ENCODE measurements at places on chromosomes 16 and 17.
A peak's percentile ranks its signal among the peaks of the same experiment; 100 is the strongest.

DNA sequence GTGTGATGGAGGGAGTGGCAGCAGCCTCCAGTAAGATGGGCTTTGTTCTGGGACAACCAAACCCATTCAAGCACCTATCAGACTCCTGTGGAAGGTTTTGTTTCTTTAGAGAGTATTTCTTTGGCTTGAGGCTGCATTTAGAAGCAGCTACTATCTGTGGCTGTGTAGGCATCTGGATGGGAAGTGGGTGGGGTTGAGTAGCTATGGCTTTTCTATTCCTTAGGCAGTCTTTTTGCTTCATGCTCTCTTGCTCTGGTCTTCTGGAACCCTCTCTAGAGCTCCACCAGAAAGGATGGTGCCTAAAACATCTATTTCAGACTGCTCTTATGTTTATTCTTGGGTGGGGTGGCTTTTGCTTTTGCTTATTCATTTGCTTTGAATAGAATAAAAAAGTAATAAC, 19.9 kb downstream of the TNRC6A start:
- no peak for DNase-seq

GRCh38 chr17:66970797-66971196, 6.3 kb downstream of the CACNG4 start:
- DNase-seq = no peak

DNA sequence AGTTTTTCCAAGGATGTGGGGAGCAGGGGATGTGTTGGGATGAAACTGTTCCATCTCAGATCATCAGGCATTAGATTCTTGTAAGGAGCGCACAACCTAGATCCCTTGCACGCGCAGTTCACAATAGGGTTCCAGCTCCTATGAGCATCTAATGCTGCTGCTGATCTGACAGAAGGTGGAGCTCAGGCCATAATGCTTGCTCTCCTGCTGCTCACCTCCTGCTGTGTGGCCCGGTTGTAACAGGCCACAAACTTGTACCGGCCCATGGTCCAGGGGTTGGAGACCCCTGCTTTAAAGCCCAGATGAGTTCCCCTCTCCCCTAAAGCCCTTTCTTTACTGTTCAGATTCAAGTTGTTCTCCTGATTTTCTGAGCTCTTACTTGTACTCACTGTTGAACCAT, 44.8 kb downstream of the RNF135 start:
- no peak for DNase-seq

- no peak for DNase-seq
Observed at GRCh38 chr17:67672592-67673335, 45.0 kb upstream of the NOL11 start.

DNA sequence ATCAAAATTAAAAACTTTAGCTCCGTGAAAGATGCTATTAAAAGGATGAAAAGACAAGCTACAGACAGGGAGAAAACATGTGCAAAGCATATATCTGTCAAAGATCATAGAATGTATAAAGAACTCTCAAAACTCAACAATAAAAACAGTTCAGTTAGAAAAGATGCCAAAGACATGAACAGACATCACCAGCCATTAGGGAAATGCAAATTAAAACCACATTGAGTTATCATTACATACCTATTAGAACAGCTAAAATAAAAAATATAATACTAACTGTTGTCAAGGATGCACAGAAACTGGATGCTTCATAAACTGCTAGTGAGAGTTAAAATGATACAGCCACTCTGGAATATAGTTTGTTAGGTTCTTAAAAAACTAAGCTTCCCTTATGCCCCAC, 58.8 kb downstream of the NFATC3 start:
- DNase-seq = no peak

GRCh38 chr16:53816211-53816836, 112.4 kb downstream of the FTO start:
- DNase-seq = no peak

DNA sequence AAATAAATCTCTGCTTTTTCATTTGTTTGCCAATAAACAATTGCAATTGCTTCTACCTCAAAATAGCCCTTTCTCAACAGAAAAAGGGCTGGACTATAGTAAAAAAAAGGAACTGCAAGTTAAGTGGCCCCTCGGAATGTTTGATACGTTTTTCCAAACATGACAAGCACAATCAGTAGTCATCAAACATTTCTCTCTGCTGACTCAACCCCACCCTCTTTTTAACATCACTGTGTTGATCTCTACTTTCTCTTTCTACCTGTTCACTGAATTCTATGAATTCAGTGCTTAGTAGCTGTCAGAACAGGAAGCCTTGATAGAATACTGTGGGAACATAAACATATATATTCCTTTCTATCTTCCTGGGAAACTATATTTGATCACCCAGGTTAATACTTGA, 116.5 kb upstream of the AXIN2 start:
- DNase-seq = no peak

GRCh38 chr17:31050948-31051347, 43.8 kb upstream of the NF1 start:
- no peak for DNase-seq

- no peak for DNase-seq
Observed at GRCh38 chr16:87047221-87048037, 269.8 kb downstream of the C16orf95 start.

- DNase-seq = no peak
Observed at GRCh38 chr16:19843371-19843770, 41.3 kb downstream of the GPRC5B start.

GRCh38 chr16:19687279-19687678, 30.7 kb downstream of the KNOP1 start:
- DNase-seq = no peak

DNA sequence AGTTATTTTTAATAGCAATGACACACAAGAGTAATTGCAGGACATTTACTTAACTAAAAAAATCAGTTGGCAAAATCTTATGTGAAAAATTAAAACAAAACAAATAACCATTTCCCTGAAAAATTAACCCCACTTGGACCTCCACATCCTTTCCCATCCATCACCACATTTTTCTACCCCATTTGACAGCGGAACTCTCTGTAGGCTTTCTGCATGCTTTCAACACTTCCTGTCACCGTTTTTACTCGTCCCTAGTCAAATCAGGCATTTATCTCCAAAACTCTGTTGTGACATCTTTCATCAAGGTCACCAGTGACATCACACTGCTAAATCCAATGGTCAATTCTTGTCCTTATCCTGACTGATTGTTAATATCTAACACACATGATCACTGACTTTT, 27.5 kb downstream of the KCNJ16 start:
- no peak for DNase-seq

GRCh38 chr16:52312716-52313115, 234.2 kb downstream of the TOX3 start:
- no peak for DNase-seq

GRCh38 chr17:57261084-57261461, 4.8 kb downstream of the MSI2 start:
- no peak for DNase-seq

DNA sequence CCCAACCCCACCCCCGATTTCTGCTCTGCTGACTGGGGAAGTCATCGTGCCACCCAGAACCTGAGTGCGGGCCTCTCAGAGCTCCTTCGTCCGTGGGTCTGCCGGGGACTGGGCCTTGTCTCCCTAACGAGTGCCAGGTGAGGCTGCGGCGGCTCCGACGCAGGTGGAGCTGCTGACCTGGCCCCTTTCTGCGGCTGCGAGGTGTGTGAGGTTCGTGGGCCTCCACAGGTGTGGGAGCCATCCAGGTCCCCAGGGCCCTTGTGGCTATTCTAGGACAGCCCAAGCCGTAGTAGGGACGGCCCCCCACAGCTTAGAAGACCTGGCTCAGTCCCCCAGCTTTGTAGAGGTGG, 3.0 kb downstream of the UBE2I start:
- no peak for DNase-seq

GRCh38 chr17:36086791-36087190, 3.2 kb downstream of the CCL3 start:
- DNase-seq = no peak

GRCh38 chr16:77206533-77206932, 7.3 kb downstream of the SYCE1L start:
- no peak for DNase-seq

GRCh38 chr16:78660795-78661194, 561.3 kb downstream of the WWOX start:
- DNase-seq = no peak

DNA sequence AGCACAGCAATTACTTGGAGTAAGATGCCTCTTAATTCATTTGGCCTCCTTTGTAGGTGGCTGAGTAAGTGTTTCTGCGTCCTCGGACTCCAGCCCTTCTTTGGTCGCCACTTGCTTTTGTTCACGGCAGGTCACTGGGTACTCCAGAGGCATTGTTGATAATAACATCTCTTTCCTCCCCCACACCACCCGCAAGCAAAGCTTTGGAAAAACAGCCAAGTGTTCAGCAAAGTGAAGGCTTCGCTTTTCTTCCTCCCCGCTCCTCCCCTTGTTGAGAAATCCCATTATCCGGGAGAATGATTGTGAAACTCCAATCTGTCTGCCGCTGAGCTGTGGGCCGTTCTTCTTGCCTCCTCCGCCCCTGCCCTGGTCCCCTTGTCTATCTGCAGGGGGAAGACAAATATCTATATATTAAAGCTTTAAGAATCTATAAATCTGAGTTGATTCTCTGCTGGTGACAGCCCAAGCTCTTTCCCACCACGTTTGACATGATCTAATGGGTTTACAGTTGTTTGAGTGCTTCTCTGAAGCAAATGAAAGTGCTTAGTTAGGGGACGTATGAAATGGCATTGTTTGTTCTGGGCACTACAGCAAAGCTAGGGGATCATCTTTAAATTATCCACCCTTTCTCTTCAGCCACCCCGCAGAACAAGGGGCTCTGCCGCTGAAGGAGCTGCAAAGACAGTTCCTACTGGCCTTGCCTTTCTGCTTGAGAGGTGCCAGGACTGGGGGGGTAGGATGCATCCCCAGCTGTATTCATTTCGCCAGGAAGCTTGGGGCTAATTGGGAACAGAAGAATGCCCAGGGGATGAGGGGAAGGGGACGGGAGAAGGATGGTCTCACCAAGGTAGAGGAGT, 167.1 kb downstream of the CCDC182 start:
- DNase-seq = no peak

GRCh38 chr16:5557448-5557847, 459.9 kb upstream of the EEF2KMT start:
- no peak for DNase-seq

- peak; percentile 1 for DNase-seq
Observed at GRCh38 chr16:20300312-20301097, 26.8 kb downstream of the GP2 start.

GRCh38 chr17:61543786-61544415, 47.1 kb downstream of the NACA2 start:
- no peak for DNase-seq

DNA sequence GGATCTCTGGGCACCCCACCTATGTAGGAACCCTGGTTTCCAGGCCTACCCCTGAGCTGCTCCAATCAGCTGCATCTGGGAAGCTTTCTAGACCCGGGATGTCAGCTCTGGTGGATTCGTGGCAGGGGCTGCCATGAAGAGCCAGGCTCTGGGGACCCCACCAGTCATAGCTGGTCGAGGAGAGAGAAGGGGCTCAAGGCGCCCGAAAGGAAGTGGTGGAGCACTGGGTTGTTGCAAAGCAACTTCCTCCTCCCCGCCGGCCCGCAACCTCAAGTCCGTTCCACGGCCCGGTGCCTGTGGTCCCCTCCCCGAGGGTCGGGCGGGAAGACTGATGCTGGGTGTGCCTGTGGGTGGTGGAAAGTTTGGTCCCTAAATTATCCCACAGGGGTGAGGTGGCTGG, 10.2 kb downstream of the TBKBP1 start:
- no peak for DNase-seq

DNA sequence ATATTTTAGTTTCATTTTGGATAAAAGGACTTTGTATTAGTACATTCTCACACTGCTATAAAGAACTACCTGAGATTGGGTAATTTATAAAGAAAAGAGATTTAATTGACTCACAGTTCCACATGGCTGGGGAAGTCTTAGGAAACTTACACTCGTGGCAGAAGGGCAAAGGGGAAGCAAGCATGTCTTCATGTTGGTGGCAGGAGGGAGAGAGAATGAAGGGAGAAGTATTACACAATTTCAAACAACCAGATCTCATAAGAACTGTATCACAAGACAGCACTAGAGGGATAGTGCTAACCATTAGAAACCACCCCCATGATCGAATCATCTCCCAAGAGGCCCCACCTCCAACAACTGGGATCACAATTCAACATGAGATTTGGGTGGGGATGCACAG, 142.9 kb downstream of the USP31 start:
- DNase-seq = no peak

DNA sequence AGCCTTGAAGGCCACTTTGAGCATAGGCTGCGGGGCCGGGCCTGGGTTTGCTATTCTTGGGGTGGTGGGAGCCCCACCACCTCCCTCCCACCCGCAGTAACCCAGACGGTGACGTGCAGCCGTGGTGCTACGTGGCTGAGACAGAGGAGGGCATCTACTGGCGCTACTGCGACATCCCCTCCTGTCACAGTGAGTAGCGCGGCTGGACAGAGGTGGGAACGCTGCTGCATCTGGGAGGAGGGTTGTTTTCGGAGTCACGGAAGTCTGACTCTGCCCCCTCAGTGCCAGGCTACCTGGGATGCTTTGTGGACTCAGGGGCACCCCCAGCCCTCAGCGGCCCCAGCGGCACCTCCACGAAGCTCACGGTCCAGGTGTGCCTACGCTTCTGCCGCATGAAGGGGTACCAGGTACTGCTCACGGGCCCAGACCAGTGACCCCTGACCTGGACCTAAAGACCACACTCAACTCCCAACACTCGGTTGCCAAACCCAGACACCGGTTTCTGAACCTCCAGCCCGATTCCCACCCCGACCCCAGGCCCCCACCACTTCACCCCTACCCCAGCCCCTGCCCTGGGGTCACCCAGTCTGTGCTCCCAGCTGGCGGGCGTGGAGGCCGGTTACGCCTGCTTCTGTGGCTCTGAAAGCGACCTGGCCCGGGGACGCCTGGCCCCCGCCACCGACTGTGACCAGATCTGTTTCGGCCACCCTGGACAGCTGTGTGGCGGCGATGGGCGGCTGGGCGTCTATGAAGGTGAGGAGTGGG, 2.1 kb downstream of the KREMEN2 start:
- no peak for DNase-seq

DNA sequence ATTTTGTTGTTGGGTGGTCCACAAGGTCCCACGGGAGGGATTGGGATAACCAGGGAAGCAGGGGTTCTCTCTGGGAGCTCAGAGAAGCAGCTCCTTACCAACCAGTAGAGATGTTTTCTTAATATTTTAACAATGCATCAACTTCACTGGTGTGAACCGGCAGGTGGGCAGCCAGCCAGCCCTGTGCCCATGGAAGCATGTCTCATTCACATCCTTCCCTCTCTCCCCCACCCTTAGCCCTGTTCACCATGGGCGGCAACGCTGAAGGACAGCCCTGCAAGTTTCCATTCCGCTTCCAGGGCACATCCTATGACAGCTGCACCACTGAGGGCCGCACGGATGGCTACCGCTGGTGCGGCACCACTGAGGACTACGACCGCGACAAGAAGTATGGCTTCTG, 9.3 kb downstream of the MMP2 start:
- no peak for DNase-seq
